ENCODE measurements at places on chromosomes 6 and 20.

DNA sequence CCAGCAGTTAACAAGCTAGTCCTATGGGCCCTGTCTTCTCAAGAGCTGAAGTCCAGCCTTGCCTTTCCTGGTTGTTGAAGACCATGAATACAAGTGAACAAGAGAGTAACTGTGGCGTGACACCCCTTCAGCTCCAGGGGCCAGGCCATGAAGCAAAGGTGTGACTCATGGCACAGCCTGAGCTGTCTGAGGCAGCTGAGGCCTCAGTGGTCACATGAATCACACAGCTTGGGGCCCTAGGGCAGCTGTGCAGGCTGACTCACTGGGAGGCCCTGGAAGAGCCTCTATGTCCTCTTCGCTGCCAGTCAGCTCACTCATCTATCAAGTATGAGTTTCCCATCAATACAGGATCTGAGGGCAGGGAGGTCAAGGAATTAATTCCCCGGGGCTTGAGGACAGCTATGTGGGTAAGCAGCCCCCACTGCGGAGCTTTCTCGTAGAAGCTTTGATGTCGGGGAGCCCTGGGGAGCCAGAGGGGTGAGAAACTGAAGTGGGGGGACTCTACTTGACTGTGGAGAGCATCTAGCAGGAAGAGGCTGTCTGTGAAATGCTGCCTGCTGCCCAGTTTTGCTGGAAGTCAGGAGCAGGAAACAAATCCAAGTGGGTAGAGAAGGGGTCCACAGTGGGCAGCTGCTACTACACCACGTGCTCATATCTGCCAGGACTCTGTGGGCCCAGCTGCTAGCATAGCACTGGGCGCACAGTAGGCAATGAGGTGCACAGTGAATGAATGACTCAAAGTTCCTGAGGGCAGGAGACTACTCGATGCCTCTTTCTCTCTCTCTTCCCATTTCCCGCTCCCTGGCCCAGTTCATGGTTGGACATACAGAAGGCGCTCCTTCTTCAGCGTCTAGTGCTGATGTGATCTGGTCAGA, 13.7 kb upstream of the FAM83C start:
- DNase-seq = peak; percentile 46

- DNase-seq = no peak
These were observed 163.5 kb upstream of the GJE1 start for GRCh38 chr6:141969201-141969600.

- DNase-seq = no peak
These were observed 19.4 kb upstream of the CST3 start for GRCh38 chr20:23657202-23657601.

GRCh38 chr20:23047001-23047737, 2.3 kb downstream of the THBD start:
- no peak for DNase-seq

- no peak for DNase-seq
These were observed 589.8 kb upstream of the CDH4 start for GRCh38 chr20:60662307-60662706.

DNA sequence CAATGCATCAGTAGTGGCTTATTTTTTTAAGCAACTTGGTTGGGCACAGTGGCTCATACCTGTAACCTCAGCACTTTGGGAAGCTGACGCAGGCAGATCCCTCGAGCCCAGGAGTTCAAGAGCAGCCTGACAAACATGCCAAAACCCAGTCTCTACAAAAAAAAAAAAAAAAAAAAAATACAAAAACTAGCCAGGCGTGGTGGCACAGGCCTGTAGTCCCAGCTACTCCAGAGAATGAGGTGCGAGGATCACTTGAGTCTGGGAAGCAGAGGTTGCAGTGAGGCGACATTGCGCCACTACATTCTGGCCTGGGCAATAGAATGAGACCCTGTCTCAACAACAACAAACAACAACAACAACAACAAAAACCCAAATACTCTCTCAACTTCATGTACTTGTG, 44.7 kb upstream of the XRN2 start:
- DNase-seq = no peak

DNA sequence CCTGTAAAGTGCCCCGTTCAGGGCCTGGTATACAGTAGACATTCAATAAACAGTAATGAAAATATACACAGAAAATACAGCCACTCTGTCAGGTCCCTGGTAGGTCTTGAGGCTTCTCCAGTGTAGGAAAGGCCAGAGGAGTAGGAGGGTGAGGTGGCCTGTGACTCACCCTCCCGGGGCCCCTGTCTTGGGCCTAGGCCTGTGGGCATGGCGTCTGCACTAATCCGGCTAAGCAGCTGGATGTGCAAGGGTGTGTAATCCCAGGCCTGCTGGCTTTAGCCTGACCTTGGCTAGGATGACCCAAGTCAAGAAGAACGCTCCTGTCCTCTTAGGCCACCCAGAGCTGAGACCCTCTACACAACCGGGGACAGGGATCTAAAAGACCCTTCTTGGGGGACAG, 84.9 kb downstream of the KCNB1 start:
- no peak for DNase-seq

DNA sequence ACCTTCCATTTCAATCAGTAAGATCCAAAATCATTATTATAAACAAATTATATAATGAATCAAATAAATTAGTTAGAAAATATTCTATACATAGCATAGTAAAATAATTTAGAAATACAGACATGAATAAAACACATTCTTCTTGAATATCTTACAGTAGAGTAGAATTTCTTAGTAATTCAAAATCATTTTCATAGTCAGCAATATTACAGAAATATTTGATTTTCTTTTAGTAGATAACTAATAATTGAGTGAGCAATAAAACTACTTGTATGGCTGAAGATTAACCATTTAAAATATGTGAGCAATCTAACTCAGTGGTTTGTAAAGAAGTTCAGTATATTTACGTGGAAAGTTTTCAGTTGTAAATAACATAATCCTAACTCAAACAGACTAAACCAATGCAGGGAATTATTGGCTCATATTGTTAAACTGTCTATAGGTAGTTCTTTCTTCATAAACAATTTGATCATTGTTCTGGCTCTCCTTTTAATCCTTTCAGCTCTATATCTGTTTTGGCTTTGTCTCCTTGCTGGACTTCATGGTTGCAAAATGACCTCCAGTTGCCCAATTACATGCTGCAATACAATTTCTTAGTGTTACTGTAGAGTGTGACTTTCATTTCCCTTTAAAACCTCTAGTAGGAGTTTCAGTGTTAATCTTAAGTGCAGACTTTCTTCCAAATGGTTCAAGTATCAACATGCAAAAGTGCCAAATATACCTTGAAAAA, 307.5 kb downstream of the EYS start:
- no peak for DNase-seq

DNA sequence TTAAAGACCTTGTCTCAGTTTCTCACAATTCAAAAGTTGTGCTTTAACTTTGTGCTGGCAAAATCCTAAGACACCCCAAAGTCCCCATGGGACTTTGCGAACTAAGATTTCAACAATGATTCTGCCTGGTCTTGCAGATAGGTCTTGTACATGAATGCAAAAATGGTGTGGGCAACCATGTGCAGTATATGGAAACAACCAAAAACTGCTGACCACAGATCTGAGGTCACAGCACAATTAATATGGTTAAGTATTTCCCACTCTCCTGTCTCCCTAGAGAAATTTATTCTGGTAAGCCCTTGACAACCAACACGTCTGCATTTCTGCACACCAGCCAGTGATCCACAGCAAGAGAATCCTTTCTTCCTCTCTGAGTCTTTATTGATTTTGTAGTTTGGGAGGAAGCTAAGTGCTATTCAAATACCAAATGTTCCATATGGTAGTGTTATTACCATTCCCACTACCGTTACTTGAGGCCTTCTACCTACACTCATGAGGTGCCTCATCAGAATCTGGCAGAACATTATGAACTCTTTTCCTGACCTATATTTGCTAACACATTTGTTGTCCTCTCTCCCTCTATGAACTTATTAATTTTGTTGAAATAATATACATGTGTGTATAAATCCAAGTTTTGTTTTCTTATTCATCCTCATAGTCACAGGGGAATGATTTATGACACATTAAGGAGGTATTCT, 178.7 kb downstream of the ATXN1 start:
- DNase-seq = no peak

GRCh38 chr6:57130661-57131177, 40.7 kb downstream of the ZNF451 start:
- no peak for DNase-seq

GRCh38 chr6:129685662-129686031, 24.3 kb downstream of the ARHGAP18 start:
- no peak for DNase-seq

DNA sequence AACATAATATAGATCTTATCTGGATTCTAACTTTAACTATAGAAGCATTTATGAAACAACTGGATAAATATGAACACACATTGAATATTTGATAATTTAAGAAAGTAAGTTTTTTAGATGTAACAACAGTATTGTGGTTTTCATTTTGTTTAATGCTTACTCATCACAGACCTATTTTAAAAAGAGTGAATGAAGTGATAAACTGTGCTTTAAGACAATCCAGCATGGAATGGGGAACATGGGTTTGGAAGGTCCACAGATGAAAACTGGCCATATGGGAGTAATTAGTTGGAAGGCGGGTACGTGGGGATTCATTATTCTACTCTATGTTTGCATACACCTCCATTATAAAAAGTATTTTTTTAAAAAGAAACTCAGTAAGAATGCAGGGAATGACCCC, 21.2 kb downstream of the EPB41L2 start:
- DNase-seq = no peak

DNA sequence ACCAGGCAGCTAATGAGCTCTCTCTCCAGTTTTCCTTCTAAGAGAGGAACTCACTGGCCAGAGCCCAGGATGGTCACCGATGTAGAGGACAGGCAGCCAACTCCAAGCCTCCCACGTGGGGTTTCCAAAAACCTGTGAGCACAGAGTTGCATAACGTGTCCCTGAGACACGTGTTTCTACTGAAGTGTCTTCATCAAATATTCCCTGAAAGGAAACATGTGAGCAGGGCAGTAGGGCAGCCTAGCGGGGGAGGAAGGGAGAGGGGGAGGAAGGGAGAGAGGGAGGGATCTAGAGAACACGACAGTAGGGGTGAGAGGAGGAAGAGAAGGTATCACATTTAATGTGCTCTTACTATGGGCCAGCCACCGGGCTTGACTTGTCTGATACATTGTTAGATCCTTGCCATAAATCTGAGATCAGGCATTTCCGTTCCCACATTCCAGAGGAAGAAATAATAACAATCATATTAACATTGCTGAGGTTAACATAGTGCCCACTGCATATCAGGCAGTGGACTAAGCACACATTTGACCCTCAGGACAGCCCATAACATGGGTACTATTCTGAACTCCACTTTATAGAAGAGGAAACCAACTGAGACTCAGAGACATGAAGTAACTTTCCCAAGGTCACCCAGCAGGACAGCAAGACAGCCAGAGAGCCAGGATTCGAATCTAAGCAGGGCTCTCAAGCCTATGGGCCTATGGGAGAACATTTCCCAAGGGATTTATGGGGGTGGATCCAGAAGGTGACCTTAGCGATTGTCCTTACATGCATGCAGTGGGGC, 4.5 kb upstream of the SYS1 start:
- no peak for DNase-seq

DNA sequence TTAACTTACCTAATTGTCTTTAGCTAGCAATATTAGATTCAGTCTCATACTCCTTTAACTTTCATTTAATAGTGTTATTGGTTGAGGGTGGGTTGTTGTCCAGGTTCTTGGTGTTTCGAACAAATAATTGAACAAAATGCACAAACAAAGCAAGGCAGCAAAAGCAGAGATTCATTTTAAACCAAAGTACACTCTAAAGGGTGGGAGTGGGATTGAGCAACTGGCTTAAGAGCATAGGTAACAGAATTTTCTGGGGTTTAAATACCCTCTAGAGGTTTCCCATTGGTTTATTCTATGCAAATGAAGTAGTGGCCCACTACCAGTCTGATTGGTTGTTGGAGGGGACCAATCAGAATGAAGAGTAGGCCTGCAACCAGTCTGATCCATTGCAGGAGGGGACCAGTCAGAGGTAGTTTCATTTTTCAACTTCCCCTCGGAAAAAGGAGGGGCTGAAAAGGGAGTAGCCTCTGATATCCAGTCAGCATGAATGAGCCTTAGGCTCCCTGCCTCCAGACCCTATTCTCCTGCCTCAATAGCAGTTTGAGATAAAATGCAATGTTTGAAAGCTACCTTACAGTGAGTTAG, 26.3 kb upstream of the RAB23 start:
- no peak for DNase-seq

GRCh38 chr6:115004982-115005381, 662.2 kb upstream of the HS3ST5 start:
- DNase-seq = no peak

- no peak for DNase-seq
These were observed 34.4 kb downstream of the NCOA7 start for GRCh38 chr6:125824946-125825771.

GRCh38 chr20:3171391-3172125, 1.8 kb downstream of the LZTS3 start:
- DNase-seq = no peak

DNA sequence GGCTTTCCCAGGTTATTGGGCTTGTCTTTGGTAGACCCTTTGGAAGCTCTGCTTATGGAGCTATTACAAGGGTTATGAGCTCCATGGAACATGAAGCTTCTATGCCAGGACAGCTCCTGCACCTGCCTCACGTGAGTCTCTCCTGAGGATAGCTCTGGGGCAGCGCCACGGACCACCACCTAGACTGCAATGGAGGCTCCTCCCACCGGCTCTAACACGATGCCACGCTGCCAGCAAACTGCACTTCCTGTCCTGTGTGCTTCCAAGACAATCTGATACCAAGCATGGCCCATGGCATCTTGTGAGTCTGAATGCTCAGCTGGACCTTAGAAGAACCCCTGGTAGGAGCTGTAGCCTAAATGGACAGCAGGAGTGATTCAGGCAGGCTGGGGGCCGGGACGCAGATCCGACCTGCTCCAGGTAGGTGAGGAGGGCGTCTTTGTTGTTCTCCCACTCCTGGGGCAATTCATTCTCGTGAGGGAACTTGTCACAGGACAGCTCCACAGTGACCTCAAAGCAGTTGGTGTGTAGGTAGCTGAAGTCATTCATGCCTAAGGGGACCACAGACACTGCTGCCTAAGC, 5.5 kb downstream of the CPXM1 start:
- no peak for DNase-seq
